ENCODE measurements at places on chromosomes 6 and 20. TPM values are rescaled to one million over a fixed set of nuclear protein-coding genes. Genes with fewer than 3 reads are reported as not detected.
A peak's percentile ranks its signal among the peaks of the same experiment; 100 is the strongest.

GRCh38 chr6:158410784-158411183 lies 98.5 kb downstream of the TULP4 start:
- no peak for DNase-seq

- no peak for DNase-seq
These were observed 40.9 kb downstream of the GHRH start for GRCh38 chr20:37220731-37221130.

GRCh38 chr20:51335329-51335841 lies 207.1 kb downstream of the NFATC2 start:
- DNase-seq = peak; percentile 95

- DNase-seq = no peak
These were observed 38.6 kb upstream of the PCMTD2 start for GRCh38 chr20:64216910-64217309.

DNA sequence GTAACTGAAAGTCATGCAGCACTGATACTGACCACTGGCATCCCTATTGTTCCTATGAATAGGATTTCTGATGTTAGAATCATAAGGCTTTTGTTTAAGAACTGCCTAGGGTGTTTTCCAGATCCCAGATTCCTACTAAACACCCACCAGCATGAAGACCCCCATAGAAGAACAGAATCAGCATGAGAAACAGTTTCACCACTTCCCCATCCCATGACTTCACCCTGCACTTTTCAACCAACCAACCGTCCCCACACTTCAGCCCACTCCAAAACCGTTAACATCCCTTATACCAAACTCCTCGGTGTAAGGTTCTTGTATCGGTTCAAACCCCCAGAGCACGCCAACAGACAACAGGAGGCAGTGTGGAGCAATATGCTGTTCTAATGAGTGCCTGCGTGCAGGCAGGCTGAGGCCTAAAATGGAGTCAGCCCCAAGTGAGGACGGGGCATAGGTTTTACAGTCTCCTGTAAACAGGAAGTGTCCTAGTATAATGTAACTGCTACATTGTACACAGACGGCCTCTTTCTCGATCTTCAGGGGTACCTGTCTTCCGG lies 11.4 kb upstream of the SSTR4 start:
- no peak for DNase-seq

The MAPK13 gene
- 0.37 TPM for total RNA-seq

The EYA4 gene
- total RNA-seq = 6.1 TPM
